Activated CD4-positive, alpha-beta T cell treated with anti-CD3 and anti-CD28 coated beads for 48 hours (primary cell): ENCODE measurements at places on chromosomes 3 and 15.
A peak's percentile ranks its signal among the peaks of the same experiment; 100 is the strongest.

DNA sequence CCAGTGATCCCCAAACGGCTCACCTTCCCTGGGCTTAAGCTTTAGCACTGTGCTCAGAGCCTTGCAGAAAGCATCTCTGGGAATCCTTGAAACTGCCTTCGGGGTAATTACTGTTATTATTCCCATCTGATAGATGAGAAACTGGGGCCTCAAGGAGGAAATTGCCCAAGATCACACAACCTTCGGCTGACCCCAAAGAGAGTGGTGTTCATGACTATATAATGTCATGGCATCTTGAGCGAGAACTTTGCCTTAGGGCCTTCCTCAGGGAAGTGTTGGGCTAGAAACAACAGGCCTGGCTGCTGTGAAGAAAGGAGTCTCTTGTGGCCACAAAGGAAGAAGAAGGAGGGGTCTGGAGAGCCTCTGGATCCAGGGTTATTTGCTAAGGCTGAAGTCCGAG, 388.7 kb upstream of the CFAP20DC start:
- DNase-seq = no peak

GRCh38 chr3:2802429-2802828, 307.7 kb downstream of the IL5RA start:
- DNase-seq = no peak

GRCh38 chr15:82640672-82641071, 6.5 kb downstream of the CPEB1 start:
- DNase-seq = no peak

DNA sequence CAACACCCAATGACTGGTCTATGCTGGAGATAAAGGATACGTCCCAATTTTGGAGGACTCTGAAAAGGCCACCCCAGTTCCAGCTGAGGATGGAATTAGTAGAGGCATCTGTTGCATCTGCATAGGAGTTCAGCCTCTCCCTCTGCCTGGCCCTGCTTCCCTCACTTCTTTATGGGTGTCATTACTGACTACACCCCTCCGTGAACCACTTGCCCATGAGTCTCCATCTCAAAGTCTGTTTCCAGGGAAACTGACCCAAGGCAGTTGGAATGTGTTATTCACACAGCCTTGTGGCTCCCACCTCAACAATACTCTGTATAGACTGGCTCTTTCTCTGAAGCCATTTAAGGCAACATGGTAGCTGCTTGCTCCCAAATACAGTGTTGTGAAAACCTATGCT, 21.4 kb upstream of the PCOLCE2 start:
- no peak for DNase-seq

- no peak for DNase-seq
Measured at GRCh38 chr15:31457161-31457560, 130.5 kb downstream of the KLF13 start.

DNA sequence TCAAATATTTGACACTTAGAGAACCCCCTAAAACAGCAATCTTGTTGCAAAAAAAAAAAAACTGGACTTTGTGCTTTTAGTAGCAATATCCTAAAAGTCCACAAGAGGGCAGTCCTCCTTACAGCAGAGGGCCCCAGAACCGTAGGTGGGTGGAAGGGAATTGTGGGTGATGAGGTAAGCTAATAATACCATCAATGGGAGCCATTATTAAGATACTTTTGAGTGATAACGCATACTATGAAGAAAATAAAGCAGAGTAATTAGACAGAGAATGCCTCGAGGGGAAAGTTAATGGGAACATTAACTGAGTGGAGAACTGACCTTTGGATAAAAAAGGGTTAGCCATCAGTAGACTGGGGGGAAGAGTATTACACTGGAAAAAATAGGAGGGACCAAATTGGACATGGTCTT, 229.9 kb downstream of the THRB start:
- peak; percentile 9 for DNase-seq

DNA sequence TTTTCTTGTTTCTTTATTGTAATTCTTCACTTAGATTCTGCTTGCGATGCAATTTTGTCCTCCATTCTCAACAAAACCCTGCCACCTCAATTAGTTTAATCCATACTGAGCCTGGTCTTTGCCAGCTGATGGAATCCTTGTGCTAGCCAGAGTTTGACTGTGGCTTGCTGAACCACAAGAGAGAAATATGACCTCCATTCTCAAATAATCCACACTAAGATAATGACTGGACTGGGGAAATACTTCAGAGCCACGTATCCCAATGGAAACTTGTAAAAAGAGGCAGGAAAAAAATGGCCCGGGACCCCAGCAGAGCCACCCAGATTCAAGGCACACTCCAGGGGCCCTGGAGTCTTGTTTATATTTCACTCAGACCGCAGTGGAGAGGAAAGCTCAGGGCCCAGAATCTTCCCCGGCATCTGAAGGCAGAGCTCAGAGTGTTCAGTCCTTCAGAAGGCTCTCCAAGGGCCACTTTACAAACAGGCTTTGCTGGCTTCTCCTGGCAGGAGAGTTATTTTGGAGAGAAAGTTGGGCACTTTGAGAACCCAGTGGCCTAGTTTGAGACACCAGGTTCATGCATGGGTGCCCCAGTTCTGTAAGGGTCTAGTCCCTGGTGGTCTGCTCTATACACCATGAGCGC, 62.7 kb downstream of the SSUH2 start:
- no peak for DNase-seq

GRCh38 chr3:17355591-17355990, 386.8 kb downstream of the TBC1D5 start:
- no peak for DNase-seq

DNA sequence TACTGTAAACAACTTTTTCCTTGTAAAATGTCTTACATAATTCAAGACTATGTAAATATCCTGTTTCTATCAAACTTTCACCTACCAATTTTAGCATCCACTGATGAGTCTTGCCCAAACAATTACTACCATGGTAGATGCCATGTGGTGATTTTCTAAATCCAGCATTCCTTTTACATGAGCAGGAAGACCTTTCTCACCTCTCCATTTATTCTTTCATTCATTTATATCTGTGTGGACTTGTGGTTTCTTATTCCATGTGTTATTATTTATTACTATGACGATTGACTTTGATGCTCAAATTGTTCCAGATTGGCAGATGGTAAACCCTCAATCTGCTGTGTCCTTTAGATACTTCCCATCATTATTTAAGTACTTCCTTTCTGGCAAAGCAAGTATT, 62.4 kb downstream of the IFT57 start:
- DNase-seq = no peak

GRCh38 chr3:151120409-151120808, 34.9 kb downstream of the MED12L start:
- DNase-seq = no peak

DNA sequence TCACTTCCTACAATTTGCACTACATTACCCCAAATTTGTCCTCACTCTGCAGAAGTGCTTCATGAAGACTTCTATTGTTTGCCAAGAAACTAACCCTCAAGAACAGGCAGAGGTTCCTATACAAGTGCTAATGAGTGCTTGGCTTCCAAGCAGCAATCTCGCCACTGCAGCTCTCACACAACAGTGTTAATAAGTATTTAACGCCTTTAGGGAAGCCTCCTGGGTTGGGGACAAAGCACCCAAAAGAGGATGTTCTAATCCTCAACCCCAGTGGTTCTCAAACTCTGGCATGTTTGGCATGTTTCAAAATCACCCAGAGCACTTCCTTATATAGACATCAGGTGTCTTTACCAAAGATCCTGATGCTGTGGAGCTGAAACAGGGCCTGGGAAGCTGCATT, 64.6 kb downstream of the ZIC4 start:
- DNase-seq = no peak

- no peak for DNase-seq
Measured at GRCh38 chr15:70257573-70258248, 160.0 kb upstream of the TLE3 start.

DNA sequence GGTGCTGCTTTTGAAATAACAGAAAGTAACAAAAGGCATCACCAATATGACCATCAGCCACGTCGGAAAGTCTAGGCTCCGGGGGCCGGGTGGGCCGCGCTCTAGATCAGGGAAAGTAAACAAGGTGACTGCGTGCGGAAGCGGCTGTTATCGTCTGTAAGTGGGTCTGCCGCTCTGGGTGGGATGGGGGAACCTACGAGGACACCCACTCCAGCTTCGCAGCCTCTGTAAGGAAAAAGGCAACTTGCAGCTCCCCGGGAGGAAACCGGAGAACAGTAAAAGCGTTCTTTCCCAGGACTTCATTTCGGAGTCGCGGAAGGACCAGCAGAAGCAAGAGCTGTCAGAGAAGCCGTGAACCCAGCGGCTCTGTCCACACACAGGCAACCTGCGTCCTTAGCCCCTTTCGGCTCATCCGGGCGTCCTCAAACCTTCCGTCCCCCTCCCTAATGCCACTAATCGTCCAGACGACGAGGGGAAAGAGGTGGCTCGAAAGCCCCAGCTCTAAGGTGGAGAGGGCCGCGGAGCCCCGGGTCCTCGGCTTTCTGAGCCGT, 461 bp downstream of the XRN1 start:
- peak; percentile 57 for DNase-seq

- DNase-seq = no peak
Measured at GRCh38 chr3:54877730-54878129, 50.1 kb downstream of the LRTM1 start.

- no peak for DNase-seq
Measured at GRCh38 chr3:187717572-187717971, 15.2 kb upstream of the RTP2 start.

DNA sequence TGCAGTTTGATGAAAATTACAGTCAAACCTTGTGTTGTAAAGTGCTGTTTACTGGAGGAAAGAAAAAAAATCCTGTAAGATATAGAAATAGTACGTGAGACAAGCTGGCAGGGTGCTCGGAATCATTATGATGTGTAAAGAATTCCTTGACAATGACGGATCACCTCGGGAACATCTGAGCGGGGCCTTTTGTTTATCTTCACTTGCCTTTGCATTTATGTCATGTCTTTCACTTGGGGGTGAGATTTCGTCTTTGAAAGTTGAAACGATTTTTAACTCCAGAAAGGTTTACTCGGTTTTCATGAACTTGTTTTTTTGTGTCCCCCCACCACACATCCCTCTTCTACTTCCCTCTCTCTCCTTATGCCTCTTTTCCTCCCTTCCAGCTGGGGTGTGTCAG, 128.3 kb upstream of the VEPH1 start:
- DNase-seq = no peak

- peak; percentile 60 for DNase-seq
Measured at GRCh38 chr3:128487813-128488635, 5.0 kb downstream of the GATA2 start.

- DNase-seq = no peak
Measured at GRCh38 chr3:59531994-59532393, 482.2 kb upstream of the CFAP20DC start.

GRCh38 chr3:45134758-45135521, 11.2 kb downstream of the CDCP1 start:
- DNase-seq = no peak

GRCh38 chr3:117735481-117736101, 1026.0 kb downstream of the TUSC7 start:
- DNase-seq = no peak

DNA sequence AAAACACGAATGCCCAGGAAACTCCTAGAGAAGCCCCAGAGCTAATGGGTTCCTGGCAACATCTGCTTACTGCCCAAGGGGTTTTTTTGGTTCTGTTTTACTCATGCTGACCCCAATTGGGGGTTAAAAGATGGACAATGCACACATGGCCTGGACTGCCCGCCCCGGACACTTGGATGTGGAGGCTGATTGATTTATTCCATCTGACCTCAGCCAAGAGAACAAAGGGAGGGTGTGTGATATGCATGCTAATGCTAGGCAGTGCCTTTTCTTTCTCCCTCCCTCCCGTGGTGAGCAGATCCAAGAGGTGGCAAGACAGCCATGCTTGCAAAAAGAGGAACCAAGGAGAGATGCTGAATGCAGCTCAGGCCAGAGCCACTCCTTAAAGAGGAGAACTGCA, 3.3 kb upstream of the LRTM1 start:
- no peak for DNase-seq

- no peak for DNase-seq
Measured at GRCh38 chr3:52889901-52890300, 7.4 kb downstream of the STIMATE start.

- no peak for DNase-seq
Measured at GRCh38 chr3:170735821-170736220, 134.2 kb downstream of the RPL22L1 start.

DNA sequence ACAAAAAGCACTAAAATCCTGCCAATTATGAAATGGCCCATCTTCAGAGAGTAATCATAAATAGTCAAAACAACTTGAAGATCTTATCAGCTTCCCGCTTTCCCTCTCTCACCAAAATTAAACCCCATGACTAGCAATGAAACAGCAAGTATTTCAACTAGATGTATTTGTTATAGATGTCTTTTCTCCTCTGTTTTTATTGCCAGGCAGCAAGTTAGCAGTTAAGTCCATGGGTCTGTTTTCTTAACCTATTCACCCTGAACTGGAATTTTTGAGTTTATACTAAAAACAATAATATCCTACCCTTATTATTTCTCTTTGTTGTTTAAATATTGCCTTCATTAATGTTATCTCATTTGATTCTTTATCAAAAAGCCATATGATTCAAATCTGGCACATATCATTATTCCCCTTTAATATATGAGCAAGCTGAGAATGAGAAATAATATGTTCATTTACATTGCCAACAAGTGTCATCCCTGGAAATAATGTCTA, 23.3 kb downstream of the AQP9 start:
- DNase-seq = no peak

- no peak for DNase-seq
Measured at GRCh38 chr15:69337138-69337537, 38.4 kb downstream of the PAQR5 start.

GRCh38 chr3:188337232-188337631, 183.3 kb downstream of the LPP start:
- no peak for DNase-seq

DNA sequence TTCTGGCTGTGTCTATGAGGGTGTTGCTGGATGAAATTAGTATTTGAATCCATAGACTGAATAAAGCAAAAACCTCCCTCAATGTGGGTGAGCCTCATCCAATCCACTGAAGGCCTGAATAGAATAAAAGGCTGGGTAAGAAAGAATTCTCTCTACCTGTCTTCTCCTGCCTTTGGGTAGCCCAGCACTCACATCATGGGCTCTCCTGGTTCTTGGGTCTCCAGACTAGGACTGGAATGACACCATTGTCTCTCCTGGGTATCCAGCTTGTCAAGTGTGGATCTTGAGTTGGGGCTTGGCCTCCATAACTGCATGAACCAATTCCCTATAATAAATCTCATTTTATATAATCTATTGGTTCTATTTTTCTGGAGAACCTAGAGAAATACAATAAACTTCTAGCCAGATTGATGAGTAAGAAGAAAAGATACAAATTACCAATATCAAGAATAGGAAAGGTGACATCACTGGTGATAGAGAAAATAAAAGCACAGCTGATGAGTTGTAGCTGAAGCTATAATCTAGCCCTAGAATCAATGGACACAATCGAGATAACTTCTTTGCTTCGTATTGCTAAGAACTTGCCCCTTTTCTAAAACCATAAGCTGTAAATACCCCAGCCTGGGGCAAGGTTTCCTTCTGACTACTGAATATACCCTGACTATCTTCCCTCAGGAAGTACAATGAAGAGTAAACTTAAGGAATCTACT, 106.4 kb downstream of the ANO10 start:
- DNase-seq = no peak

- no peak for DNase-seq
Measured at GRCh38 chr3:62815981-62816380, 59.2 kb downstream of the CADPS start.

- no peak for DNase-seq
Measured at GRCh38 chr3:127780536-127781400, 41.5 kb downstream of the MGLL start.
